ENCODE measurements at places on chromosomes 3 and 15.

- DNase-seq, result no peak
Observed at GRCh38 chr15:80936288-80937078, 53.1 kb downstream of the MESD start.

GRCh38 chr3:58899159-58899952, 150.5 kb downstream of the CFAP20DC start:
- DNase-seq, result peak; percentile 24

DNA sequence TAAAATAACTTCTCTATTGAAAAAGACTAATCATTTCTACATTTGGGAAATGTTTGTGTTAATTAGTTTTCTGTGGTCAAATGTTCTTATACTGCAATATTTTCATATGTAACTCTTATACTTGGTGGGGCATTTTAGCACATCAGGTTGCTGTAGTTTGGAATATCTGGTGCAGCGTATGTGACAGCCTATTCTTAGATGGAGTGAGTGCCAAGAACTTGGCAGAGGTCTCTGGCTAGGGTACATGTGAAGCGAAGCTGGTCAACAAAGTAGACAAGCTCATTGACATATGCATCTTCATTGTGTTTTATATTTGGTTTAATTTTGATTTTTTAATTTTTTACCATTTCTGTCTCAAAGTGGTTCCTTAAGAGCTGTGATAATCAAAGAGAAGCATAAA, 53.2 kb downstream of the CHAC1 start:
- DNase-seq, result no peak

DNA sequence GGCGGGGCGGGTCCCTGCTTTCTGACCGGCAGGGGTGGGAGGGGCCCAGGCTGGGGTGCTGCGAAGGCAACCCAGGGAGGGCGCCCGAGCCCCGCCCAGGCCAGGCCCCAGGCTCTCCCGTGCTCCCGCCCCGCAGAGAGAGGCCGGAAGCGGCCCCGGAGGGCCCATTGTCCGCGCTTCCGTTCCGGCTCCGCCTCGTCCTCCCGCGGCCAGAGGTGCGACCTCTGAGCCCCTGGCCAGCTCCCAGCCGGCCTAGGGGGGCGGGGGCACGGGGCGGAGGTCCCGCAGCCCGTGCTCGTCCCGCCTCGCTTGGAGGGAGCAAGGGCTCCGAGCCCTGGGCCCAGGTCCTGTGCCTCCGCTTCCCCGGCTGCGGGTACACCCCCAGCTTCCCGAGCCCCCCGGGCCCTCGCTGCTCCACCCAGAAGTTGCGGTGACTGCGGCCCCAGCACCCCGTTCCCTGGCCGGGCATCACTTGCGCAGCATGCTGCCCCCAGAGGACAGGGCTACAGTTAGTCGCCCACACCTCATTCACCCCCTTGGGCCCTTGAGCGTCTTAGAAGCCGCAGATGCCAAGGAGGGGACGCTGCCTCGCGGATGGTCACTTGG, 20.4 kb upstream of the PLXND1 start:
- DNase-seq, result peak; percentile 54

DNA sequence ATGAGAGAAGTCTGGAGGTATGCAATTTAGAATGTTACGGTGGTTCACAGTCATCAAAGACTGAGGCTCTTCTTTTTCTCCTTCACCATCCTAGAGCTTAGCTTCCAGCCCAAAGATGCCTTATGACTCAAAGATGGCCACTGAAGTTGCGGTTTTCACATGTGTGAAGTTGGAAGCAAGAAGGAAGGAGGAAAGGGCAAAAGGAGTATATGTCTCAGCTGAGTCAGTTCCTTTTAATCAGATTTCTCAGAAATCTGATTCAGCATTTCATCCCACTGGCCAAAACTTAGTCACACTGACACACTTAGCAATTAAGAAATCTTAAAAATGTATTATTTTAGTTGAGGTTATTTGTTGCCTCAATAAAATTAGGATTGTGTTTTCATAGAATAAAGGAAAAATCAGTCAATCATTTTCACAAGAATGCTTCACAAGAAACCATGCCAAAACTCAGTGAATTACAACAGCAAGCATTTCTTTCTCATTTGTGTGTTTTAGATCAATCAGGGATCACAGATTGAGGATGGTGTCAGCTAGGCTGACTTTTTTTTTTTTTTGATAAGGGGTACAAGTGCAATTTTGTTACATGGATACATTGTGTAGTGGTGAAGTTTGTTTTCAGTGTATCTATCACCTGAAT, 211.1 kb upstream of the GADL1 start:
- no peak for DNase-seq

Data from CD4-positive, alpha-beta T cell treated with Interleukin-1 beta for 1 hour (primary cell).